Right renal cortex interstitium (tissue), 3 donors: ENCODE measurements at places on chromosomes 5 and 9.

DNA sequence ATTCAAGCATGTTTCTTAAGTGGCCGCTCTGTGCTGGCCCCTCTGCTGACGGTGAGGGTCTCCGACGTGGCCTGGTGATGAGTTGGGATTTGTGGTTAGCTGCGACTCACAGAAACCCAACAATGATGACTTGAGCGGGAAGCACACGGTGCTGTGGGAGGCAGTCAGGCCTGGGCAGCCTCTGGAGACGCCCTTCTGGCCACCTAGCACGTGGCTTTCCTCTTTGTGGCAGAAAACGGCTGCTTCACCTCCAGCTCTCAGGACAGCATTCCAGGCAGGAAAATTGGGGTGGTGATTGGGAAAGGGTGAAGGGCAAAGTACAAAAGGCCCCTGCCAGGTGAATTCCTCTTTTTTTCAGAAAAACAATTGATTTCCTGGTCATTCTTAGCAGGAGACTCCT is 17.5 kb upstream of the IER5L start:
- DNase-seq = no peak

DNA sequence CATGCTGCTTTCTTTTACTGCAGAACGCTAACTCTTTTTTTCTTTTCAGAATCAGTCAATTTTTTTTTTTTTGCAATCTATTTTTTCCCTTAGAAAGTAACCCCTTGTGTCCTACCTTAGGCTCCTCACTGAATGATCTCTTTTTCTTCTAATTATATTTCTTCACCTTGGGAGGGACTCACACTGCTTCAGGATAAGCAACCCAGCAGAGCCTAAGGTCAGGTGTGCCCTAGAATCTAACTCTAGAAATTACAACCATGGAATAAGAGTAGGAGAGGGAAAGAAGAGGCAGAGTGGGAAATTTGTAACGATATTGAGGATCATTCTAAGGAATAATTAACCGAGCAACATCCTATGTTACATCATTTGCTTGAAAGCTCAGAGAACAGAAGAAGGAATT is 564.0 kb upstream of the MEF2C start:
- DNase-seq = no peak

- DNase-seq = no peak
Measured at GRCh38 chr5:108467563-108467962, 85.7 kb upstream of the FBXL17 start.

GRCh38 chr9:98687911-98688310 is 20.8 kb downstream of the GABBR2 start:
- DNase-seq = no peak

- no peak for DNase-seq
Measured at GRCh38 chr5:179908528-179908927, 831 bp upstream of the TBC1D9B start.

DNA sequence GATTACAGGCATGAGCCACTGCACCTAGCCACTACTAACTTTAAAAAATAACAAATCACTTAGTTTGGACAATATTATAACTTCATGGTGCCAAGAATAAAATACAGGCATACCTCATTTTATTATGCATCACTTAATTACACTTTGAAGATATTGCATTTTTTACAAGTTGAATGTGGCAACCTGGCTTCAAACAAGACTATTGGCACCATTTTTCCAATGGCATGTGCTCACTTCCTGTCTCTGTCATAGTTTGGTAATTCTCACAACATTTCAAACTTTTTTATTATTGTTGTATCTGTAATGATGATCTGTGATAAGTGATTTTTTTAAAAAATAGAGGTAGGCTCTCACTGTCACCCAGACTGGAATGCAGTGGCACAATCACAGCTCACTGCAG is 49.9 kb upstream of the ERBIN start:
- DNase-seq = no peak

DNA sequence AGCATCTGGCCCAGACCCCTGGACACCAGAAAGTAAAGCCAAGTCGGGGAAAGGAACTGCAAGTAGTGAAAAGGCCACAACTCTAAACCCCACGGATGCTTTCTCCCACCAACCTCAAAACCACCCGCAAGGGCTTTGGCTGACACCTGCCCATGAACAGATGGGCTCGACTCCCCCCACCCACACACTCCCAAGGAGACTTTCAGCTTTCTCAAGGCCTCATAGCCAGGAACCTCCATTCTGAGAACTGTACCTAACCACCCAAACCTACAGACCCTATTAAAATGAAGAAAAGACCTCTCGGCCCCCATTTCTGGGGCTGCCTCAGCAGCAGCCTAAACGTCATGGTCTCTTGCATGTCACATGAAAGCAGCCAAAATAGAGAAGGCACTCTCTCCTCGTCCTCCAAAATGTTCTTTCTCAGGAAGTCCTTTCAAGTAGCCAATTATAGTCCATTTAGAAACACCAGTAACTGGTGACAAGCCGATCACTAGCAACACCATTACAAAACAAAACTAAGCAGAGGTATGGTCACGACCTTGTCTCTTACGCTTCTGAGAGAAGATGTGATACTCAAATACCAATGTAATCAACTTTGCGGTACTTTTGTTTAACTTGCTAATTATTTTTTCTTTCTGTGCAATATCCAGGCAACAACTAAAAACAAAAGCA is 2.9 kb downstream of the B4GALT1 start:
- DNase-seq = no peak

GRCh38 chr9:36169166-36169565 is at the start of gene CCIN:
Gene CCIN (plus strand): TSS chr9:36169388. CDS start chr9:36169503, 115 bp downstream.
- DNase-seq = no peak

GRCh38 chr5:37665272-37665671 is 174.6 kb downstream of the GDNF start:
- DNase-seq = no peak

- DNase-seq = no peak
Measured at GRCh38 chr5:177232358-177232757, 71.2 kb downstream of the RAB24 start.

DNA sequence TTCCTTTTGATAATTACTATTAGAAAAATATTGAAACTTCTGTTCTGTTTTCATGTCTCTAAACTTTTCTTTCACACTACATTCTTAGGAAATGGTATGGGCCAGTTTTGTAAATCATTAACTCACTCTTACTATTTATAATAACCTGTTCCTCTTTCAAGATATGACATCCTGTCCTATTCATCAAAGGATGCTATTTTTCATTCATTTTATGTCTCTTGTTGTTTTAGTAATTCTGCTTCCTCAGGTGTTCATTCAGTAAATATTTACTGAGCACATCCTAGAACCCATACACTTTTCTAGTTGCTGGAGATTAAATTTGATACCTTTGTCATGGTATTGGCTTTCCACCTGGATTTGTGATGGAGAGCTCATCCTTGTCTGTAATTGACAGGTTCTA is 58.0 kb downstream of the GDA start:
- no peak for DNase-seq

DNA sequence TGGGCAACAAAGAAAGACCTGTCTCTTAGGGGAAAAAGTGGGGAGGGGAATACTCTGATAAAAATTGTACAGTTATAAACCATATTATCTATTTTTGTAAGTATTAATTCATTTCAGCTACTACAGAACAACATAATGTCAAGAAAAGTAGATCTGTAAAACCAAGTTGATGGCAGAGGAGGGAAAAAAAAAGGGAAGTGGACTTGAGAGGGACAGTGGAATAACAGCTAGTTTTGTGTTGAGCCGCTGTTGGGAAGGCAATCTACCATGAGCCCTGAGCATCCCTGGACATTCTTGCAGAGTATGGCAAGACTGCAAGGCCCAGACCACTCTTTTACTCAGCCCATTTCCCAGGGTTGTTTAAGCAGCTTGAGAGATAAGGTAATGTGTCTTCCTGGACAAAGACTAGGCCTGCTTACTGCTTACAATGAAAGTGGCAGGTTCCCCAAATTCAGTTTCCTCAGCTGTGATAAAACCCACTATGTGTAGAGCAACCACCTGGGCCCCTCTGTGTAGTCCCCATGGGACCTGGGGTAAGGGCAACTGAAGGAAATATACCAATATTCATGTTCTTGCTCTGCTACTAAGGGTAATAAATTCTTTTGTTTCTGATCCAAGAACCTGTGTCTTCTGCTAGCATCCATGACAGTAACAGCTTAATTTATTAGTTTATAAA is 25.0 kb downstream of the CEP120 start:
- no peak for DNase-seq

DNA sequence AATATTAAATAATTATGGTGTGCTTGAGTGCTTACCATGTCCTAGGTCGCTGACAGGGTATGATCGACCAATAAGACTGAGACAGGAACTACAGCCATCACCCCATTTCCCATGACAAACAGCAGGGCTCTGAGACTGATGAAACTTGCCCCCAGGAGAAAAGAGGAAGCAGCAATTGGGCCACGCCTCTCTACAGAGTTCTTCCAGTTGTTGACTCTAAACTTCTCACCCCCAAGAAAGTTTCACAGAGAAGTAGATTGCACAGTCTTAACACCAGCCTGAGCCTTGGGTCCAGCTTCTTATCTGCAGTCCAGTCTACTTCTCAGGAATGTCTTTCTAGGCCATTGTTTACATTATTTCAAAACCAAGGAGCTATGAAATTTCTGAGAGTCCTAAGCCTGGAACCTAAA is 182.2 kb upstream of the ANKRD55 start:
- DNase-seq = no peak

- no peak for DNase-seq
Measured at GRCh38 chr9:91202736-91203283, 158.9 kb downstream of the AUH start.

DNA sequence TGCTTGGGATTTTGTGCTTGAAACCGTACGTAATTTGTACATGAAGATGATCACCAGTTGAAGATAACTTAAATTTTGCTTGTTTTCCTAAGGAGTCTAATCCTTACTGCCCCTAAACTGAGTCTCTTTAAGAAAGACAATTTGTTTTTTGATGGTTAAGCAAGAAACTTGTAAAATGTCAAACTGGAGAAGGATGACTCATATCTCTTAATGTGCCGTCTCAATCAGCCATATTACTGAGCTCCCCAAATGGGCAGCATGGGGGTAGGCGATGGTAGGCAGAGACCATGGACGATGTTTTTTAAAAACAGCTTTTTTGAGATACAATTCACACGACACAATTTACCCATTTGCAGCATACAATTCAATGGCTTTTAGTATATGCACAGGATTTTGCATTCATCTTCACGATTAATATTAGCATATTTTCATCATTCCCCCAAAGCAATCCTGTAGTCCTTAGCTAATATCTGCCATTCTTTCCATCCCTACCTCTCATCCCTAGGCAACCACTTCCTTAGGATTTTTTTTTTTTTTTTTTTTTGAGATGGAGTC is 14.3 kb downstream of the ARHGAP26 start:
- DNase-seq = no peak

GRCh38 chr5:56211298-56211865 is 21.7 kb downstream of the ANKRD55 start:
- DNase-seq = no peak

DNA sequence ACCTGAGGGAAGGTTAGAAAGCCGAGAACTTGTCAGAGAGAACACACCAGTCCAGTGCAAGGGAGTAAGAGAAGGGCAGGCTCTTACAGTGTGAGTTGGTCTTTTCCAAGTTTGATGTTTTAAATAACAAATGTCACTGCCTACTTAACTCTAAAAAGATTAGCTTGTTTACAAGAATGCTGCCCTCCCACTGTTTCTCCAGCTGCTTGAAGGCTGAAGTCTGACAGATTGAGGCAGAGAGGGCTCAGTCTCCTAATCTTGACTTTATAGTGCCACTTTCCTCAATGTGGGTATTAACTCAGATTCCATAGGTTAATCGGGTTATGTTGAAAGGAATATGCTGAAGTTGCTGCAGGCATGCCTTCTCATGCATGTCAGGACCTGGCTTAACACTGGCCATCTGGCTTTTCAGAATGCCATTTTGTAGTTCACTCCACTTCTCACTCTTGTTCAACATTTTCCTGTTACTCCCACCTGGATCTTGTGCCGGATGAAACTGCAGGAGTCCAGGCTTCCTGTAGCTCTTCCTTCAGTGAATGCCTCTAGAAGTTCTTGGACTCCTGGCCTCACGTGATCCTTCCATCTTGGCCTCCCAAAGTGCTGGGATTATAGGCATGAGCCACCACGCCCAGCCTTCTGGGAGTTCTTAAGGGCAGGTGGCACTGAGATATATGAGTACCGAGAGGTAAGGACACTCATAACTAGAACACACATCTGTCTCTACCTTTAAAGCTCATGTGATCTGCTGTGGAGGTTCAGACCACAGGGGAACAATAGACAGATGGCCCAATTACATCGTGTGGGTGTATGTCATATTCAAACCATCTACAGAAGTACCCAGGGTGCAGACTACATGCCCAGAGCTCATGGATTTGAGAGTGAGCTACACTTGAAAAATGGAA is 249.7 kb downstream of the ARHGAP26 start:
- no peak for DNase-seq

GRCh38 chr5:77960305-77960704 is 184.2 kb upstream of the TBCA start:
- DNase-seq = no peak

GRCh38 chr5:89090037-89090436 is 207.1 kb upstream of the MEF2C start:
- no peak for DNase-seq

GRCh38 chr5:90131383-90132133 is 278.0 kb downstream of the CETN3 start:
- no peak for DNase-seq

DNA sequence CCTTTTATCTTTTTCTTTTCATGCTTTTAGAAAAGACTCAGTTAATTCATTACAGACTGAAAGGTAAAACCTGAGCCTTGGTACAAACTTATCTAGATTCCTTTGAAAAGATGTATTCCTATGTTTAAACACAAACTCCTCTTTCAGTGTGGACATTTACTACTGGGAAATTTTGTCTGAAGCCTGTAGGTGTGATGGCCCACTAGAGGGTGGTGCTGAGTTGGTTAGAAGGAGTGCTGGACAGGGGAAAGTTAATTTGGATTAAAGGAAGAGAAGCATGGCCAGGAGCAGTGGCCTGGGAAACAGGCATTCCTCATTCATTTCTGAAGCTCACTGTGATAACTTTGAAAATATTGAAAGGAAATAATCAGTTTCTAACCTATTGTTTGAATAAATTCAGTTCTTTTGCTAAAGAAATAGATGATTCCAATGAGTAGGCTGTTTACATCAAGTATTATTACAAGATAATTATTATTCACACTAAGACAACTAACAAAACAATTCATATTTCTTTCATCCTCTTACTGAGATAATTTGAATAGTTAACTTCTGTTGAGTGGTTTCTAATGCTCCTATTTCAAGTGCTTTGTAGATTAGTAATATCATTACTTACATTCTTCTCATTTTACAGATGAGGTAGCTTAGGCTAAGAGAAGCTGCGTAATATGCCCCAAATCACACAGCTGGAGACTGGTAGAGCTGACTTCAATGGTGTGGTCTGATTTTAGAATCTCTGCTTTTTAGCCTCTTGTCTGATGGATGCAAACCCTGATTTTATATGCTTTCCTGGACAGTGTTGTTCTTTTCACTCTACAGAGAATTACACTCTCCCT is 150.9 kb downstream of the ADGRV1 start:
- DNase-seq = no peak
